ENCODE measurements at places on chromosomes 6 and 20.

GRCh38 chr20:645318-646106 is 7.5 kb downstream of the SRXN1 start:
- DNase-seq, result peak; percentile 60

DNA sequence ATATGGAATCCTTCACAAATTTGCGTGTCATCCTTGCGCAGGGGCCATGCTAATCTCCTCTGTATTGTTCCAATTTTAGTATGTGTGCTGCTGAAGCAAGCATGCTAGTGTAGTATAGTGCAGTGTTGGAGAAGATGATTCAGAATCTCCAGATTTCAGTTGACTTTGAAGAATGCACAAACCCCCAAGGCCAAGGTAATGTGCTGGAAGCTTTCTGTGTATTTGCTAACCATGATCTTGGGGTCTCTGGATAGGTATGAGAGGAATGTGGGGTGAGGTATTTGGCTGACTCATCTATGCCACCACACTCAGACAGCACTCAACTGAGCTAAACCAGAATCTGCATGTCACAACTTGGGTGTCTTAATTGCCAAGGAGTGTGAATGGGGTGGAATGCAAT is 42.6 kb upstream of the DEK start:
- DNase-seq, result peak; percentile 89

- no peak for DNase-seq
Measured at GRCh38 chr6:144602523-144603180, 317.5 kb downstream of the UTRN start.

DNA sequence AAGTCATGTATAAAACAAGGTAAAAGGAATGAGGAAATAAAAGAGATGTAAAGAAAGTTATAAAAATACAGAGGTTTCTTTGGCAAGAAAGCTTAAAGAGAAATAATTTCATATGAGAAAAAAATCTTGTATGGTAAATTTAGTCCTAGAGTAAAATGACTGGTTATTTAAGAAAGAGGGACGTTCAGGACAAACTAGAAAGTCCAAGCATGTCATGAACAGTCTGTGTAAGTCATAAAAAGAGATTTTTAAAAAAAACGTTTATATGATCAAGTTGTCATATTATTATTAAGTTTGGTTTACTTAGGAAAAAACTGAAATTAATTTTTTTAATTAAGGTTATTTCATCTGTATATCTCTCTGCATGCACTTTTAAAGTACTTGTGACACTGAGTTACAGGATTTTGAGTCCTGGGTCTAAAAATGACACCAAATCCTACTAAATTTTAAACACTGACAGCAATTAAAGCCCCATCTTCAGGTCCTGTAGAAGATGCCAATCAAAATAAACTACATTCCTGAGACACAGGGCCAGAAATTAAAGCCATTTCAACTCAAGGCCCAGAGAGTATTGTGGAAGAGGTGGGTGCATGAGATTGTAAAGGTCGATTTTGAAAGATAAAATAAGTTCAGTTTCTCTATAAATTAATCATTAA is 62.4 kb downstream of the AGPAT4 start:
- no peak for DNase-seq

- DNase-seq, result peak; percentile 11
Measured at GRCh38 chr6:169424821-169425240, 171.2 kb upstream of the THBS2 start.

GRCh38 chr6:156348849-156349248 is 428.3 kb upstream of the ARID1B start:
- DNase-seq, result no peak

- no peak for DNase-seq
Measured at GRCh38 chr6:91387290-91388059, 800.6 kb upstream of the MAP3K7 start.

DNA sequence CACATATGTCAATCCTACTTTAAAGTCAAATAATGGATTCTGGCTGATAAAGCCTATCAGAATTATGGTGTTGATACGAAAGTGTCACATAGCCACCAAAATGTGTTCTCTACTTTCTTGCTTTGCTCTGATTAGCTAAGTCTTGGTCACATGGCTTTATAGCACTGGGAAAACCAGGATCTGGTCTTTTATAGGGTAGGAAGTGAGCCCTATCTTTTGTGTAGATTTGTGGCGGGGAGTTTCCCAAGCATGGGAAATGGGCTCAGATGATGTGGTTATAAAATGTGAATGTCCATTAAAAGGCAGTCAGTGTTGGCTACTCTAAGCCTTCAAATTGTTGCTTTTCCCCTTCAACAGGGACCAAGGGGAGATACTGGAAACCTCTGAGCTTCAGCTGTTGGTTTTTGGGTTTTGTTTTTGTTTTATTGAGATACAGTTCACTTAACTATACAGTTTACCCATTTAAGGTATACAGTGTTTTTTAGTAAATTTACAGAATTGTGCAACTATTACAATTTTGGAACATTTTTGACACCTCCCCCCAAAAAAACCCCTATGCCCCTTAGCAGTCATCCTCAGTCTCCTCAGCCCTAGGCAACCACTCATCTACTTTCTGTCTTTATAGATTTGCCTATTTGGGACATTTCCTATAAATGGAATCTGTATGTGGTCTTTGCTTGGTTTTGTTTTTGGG is 12.2 kb downstream of the RRP36 start:
- no peak for DNase-seq

DNA sequence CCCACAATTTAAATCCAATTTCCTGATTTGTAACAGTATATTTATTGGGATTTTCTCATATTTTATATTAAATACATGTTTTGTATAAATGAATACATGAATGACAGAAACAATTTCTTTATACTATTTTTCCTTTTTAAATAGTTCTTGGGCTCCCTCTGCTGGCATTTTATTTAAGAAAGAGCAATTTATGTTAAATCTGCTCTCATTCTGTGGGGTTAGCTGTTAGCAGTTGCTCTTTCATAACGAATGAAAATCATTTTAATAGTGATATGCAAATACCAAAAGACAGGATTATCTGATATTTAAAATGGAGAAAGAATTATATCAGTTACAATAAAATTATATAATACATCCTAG is 118.3 kb downstream of the RALGAPA2 start:
- DNase-seq, result peak; percentile 73

- peak; percentile 39 for DNase-seq
Measured at GRCh38 chr6:37624606-37625574, 72.8 kb downstream of the MDGA1 start.

DNA sequence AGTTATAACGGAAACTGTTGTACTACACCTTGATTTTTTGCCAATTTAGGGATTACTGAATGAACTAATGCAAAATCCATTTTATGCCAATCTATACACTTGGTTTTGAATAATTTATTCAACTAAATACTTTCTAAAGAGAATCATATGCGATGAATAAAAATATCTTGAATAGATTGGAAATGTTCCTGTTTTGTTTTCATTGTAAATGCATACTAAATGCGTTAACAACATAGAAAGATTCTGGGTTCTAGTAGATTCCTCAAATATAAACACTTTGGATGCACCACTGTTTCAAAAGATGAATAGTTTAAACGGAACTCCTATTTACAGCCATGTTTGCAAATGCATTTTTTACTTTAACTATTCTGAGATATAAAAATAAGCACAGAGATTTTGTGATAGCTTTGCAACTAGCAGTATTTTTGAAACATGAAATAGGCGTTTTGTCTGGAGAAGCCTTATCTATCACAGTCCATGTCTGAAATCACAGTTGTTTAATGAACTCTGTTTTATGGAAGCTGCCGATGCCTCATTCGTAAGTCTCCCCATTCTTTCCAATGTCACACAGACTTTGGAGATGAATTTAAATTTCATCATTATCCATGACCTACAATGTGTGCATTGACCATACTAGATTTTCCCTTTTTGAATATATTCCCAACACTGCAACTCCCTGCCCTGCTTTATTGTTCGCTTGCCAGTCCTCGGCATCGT is 277.7 kb upstream of the QKI start:
- no peak for DNase-seq

GRCh38 chr20:728256-728944 is 39.9 kb downstream of the SLC52A3 start:
- DNase-seq, result peak; percentile 11

Measured in fibroblast of lung (primary cell).